ENCODE measurements at places on chromosomes 11 and 22. TPM values are rescaled to one million over a fixed set of nuclear protein-coding genes. Genes with fewer than 3 reads are reported as not detected.

The NXPE2 gene
- 0.07 TPM for total RNA-seq

The LYVE1 gene
- total RNA-seq, result 4.6 TPM

The ZNF215 gene
- 3.8 TPM for total RNA-seq

The GRM5 gene
- total RNA-seq, result 0.10 TPM

The MYRF gene
- total RNA-seq, result 1.0 TPM

The PLA2G6 gene
- 19.7 TPM for total RNA-seq

The SLC22A8 gene
- total RNA-seq, result not detected

The KDM4D gene
- total RNA-seq, result 0.36 TPM

The CRYBB2 gene
- not detected for total RNA-seq

Measured in smooth muscle cell of the pulmonary artery (primary cell).